ENCODE measurements at places on chromosomes 5 and 9. TPM values are rescaled to one million over a fixed set of nuclear protein-coding genes. Genes with fewer than 3 reads are reported as not detected.

DNA sequence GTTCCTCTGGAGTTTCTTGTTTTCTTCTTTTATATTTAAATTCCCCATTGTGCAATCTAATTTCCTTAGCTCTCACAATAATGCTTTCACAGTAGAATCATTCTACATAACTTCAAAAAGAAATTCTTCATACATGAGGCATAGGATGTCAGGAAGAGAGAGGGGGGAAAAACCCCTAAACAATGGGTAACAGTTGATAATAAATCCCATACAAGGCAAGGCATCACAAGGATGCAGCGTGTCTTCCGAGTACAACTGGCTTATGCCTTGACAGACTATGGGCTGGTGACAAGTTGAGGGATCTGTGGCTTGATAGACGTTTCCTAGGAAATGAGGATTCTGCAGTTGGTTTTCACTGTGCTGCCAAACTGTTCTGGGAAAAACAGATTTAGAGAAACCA, 247.4 kb downstream of the ARL15 start:
- H3K4me3 ChIP-seq, result no peak overlapping the region
- H3K36me3 ChIP-seq, result no peaks in the 10 kb centered on the region
- H3K27ac ChIP-seq, result no peak overlapping the region
- no peaks in the 10 kb centered on the region for H3K4me1 ChIP-seq
- no peaks in the 10 kb centered on the region for H3K27me3 ChIP-seq
- no peak for DNase-seq

Gene TRPM6
- total RNA-seq, result 0.47 TPM

- no peaks in the 10 kb centered on the region for H3K27me3 ChIP-seq
- no peak overlapping the region for H3K27ac ChIP-seq
- H3K36me3 ChIP-seq, result no peaks in the 10 kb centered on the region
- no peak for DNase-seq
- no peaks in the 10 kb centered on the region for H3K4me1 ChIP-seq
Measured at GRCh38 chr5:125481506-125482465, 735.3 kb upstream of the ZNF608 start.

Gene ZNF622
- 27.7 TPM for total RNA-seq

DNA sequence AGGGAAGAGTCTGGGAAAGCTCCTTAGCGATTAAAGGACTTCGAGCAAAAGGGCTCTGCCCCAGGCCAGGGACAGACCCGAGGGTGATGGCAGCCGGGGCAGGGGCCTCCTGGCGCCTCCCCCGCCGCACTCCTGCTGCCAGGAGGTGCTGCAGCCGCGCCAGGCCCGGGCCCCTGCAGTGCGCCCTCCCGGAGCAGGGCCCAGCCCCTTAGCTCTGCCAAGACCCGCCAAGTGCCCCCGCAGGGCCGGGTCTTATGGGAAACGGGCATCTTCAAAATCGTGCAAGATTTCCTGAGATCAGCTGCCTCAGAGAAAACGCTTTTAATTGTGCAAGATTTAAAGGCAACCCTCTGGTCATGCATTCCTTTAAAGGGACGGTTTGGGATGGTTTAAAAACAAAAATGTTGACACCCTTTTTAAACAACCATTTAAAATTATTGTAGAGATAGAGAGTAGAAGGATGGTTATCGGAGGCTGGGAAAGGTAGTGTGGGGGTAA, 52.4 kb downstream of the CDC14B start:
- H3K27ac ChIP-seq, result peak overlapping the region; percentile 81
- peak overlapping the region; percentile 77 for H3K4me3 ChIP-seq
- peaks cover 12% of the 10 kb centered on the region for H3K4me1 ChIP-seq
- no peaks in the 10 kb centered on the region for H3K36me3 ChIP-seq

- no peak for DNase-seq
- H3K4me1 ChIP-seq, result no peaks in the 10 kb centered on the region
- H3K27me3 ChIP-seq, result no peaks in the 10 kb centered on the region
- peaks cover 2% of the 10 kb centered on the region for H3K36me3 ChIP-seq
Measured at GRCh38 chr9:94740145-94740840, 13.8 kb downstream of the AOPEP start.

DNA sequence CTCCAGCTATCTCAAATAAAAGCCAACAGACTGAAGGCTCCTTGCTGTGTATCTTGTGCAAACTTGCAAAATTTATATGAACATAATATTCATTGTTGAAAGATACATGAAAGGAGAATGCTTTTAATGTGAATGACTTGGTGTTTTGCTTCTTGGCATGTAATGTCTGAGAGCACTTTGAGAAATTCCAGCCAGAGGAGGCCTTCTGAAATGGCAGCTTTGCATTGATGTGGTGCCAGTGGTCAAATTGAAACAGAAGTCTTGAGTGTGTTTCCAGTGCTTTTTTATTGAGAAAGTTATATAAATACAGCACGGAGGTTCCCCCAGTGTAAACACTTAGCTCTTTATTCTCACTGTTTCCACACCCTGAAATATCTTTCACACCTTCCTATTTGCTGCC, 182.1 kb downstream of the ADCY2 start:
- H3K4me3 ChIP-seq, result no peak overlapping the region
- H3K27me3 ChIP-seq, result no peaks in the 10 kb centered on the region
- no peak overlapping the region for H3K27ac ChIP-seq
- no peaks in the 10 kb centered on the region for H3K4me1 ChIP-seq
- no peak for DNase-seq

Gene DPP7
- 112 TPM for total RNA-seq

- H3K27me3 ChIP-seq, result no peaks in the 10 kb centered on the region
- H3K36me3 ChIP-seq, result no peaks in the 10 kb centered on the region
- no peaks in the 10 kb centered on the region for H3K4me1 ChIP-seq
- no peak overlapping the region for H3K27ac ChIP-seq
- no peak for DNase-seq
- H3K4me3 ChIP-seq, result no peak overlapping the region
Measured at GRCh38 chr9:115689331-115689730, 464.3 kb upstream of the PAPPA start.

DNA sequence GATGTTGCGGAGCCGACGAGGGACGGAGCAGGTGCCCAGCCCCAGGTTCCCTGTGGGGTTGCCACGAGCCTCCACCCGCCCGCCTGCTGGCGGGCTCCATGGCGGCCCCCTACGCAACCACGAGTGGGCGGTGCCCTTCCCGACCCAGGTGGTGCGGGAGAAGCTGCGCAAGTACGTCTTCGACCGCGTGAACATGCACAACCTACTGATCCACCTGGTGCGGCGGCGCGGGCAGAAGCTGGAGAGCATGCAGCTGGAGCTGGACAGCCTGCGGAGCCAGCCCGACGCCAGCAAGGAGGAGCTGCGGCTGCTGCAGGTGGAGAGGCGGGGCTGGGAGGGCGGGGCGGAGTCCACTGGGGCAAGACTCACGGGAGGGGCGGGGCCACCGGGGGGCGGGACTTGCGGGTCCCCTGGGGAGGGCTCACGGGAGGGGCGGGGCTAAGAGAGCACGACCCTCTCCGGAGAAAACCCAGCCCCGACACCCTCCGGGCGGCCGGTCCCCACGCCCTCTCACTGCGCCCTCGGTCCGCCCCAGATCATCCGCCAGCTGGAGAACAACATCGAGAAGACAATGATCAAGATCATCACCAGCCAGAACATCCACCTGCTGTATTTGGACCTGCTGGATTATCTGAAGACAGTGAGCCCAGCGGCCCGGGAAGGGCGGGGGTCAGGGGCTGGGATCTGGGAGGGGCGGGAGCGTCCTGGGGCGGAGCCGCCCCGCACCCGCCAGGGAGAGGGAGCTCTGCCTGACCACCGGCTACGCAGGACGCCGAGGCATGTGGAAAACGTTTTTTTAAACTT, 3.9 kb downstream of the CCDC183 start:
- peak; percentile 91 for DNase-seq
- no peaks in the 10 kb centered on the region for H3K27me3 ChIP-seq
- H3K36me3 ChIP-seq, result no peaks in the 10 kb centered on the region
- peak overlapping the region; percentile 69 for H3K27ac ChIP-seq
- H3K4me1 ChIP-seq, result peaks cover 62% of the 10 kb centered on the region
- H3K4me3 ChIP-seq, result peak overlapping the region; percentile 44

DNA sequence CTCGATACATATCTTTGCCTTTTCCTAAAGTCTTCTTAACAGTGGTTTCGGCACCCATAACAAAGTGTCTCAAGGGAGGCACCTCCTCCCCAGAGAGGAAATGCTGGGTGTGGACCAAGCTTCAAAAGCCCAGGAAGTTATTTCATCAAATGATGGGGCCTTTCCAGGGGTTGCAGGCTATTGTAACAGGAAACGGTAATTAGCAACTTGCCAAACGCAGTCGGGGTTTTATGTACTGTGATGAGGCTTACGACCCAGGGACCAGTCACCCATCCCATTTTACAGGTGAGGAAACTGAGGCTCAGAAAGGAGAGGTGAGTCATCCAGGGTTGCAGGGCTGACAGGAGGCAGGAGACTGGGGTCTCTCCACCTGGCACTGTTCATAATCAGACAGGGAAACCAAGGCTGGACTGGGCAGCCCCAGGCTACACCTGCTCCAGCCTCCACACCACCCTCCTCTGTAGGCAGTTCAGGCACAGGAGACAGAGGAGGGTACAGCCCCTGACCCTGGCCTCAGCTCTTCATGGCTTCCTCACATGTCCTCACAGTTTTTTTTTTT, 30.0 kb upstream of the SUSD3 start:
- no peaks in the 10 kb centered on the region for H3K27me3 ChIP-seq
- DNase-seq, result peak; percentile 54
- H3K4me1 ChIP-seq, result peaks cover 18% of the 10 kb centered on the region
- peaks cover 81% of the 10 kb centered on the region for H3K36me3 ChIP-seq

DNA sequence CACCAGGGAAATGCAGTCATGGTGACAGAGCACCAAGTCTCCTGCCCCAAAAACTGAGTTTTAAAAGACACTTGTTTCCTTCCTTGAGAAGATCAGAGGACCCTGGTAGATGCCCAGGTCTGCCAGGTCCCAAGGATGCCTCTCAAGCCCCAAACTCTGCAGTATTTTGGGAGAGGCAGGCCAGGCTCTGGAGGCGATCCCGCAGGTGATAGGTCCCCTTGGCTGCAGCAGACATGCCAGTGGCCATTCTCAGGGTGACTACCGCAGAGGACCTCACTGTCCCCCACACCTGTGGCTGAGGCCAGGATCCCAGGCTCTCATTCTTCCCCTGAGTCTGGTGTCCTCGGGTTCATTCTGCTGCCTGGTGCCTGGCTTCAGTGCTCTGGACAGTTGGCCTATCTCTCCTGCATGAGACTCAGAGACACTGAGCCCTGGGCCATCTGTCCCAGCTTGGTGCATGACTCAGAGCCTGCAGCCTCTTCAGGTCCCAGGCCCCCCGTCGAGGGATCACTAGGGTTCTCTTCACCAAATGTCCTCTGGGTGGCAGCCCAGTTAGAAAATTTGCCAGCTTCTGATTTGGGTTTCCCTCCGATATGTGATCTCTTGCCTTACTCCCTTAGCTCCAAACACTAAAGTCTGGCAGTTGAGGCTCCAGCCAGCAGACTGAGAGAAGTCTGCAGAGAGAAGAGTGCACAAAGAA, 59.7 kb upstream of the GARNL3 start:
- no peaks in the 10 kb centered on the region for H3K36me3 ChIP-seq
- H3K4me1 ChIP-seq, result no peaks in the 10 kb centered on the region
- DNase-seq, result no peak
- no peak overlapping the region for H3K4me3 ChIP-seq
- H3K27me3 ChIP-seq, result no peaks in the 10 kb centered on the region
- no peak overlapping the region for H3K27ac ChIP-seq

GRCh38 chr5:145805819-145806218, 29.3 kb downstream of the PRELID2 start:
- no peak for DNase-seq
- no peaks in the 10 kb centered on the region for H3K4me1 ChIP-seq
- no peak overlapping the region for H3K4me3 ChIP-seq
- no peaks in the 10 kb centered on the region for H3K27me3 ChIP-seq
- no peak overlapping the region for H3K27ac ChIP-seq

DNA sequence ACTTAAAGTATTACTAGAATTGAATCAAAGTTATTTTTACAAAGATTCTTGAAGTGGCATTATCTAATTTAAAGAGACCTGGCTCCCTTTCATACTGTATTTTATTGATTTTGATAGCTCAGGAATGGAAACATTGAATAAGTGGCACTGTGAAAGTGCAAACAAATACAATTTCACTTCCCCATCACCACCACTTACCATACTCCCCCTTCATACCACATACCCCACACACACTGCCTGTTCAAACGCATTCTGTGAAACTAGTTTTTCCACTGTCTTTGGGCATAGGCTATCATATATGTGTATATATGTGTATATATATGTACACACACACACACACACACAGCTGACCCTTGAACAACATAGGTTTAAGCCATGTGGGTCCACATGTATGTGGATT, 62.1 kb upstream of the ATG10 start:
- DNase-seq, result no peak
- H3K4me3 ChIP-seq, result no peak overlapping the region
- no peak overlapping the region for H3K27ac ChIP-seq
- H3K4me1 ChIP-seq, result no peaks in the 10 kb centered on the region
- no peaks in the 10 kb centered on the region for H3K27me3 ChIP-seq
- no peaks in the 10 kb centered on the region for H3K36me3 ChIP-seq

DNA sequence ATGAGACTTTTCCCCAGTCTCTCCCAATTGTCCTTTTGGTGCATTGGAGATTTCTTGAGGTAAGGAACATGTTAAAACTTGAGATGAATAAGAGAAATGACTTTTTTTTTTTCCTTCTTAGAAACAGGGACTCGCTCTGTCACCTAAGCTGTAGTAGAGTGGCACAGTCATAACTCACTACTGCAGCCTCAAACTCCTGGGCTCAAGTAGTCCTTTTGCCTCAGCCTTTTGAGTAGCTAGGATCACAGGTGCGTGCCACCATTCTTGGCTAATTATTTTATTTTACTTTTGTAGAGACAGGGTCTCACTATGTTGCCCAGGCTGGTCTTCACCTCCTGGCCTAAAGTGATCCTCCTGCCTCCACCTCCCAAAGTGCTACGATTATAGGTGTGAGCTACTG, 25.9 kb downstream of the CDC42SE2 start:
- no peak for DNase-seq
- no peaks in the 10 kb centered on the region for H3K36me3 ChIP-seq
- no peaks in the 10 kb centered on the region for H3K27me3 ChIP-seq
- H3K4me3 ChIP-seq, result no peak overlapping the region

DNA sequence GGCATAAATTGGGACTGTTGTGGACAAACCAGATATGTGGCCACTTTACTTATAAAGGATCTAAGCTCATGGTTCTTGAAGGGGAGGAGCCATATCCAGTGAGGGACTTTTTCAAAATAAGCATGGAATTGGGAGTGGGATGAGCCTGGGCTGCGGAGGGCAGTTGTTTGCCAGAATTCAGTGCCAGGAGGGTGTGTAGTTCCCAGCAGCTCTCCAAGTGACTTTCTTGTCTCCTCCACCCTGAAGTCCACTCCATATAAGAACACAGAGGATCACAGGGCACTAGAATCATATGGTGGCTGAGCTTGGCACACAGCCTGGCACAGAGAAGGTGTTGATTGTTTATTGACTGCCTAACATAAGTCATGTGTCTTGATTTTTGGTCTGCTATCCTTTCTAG, 121.1 kb downstream of the CAVIN4 start:
- H3K27ac ChIP-seq, result no peak overlapping the region
- no peaks in the 10 kb centered on the region for H3K27me3 ChIP-seq
- no peaks in the 10 kb centered on the region for H3K36me3 ChIP-seq
- no peaks in the 10 kb centered on the region for H3K4me1 ChIP-seq
- DNase-seq, result no peak
- no peak overlapping the region for H3K4me3 ChIP-seq
